M059J (cell line): ENCODE measurements at places on chromosomes 1 and 21. TPM values are rescaled to one million over a fixed set of nuclear protein-coding genes. Genes with fewer than 3 reads are reported as not detected.

DNA sequence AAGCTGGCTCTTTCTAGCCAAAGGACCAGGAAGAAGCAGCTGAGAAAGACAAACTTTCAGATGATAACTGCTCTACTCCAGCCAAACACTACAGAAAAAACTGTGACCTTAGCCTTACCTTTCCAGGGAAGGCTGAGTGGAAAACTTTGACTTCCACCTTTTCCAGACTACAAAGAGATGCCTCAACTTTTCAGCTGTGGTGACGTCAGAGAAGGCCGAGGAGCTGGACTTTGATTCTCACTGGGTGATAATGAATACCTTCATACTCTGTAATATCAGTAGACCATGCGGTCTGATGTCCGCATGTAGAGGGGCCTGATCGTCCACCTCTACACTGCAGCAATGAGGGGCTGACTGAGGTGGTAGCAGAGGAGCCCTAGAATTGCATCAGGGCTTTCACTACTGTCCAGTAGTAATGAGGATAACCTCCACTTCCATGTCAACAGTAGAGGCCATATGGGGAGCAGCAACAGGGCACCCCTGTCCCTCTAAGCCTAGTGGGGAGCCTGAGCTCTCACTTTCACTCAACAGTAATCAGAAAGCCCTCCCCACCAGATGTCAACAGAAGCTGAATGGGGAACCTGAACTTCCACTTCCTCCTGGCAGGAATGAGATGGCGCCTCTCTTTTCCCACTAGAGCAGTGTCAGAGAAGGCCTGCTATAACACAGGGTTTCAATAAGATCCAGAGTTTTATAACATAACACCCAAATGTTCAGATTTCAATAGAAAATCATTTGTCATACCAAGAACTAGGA, 28.4 kb upstream of the PADI1 start:
- no peak for DNase-seq

GRCh38 chr1:232183266-232183800, 446.6 kb downstream of the SIPA1L2 start:
- no peak for DNase-seq

Gene SLC16A4
- total RNA-seq: 30.0 and 47.6 TPM in 2 replicates

DNA sequence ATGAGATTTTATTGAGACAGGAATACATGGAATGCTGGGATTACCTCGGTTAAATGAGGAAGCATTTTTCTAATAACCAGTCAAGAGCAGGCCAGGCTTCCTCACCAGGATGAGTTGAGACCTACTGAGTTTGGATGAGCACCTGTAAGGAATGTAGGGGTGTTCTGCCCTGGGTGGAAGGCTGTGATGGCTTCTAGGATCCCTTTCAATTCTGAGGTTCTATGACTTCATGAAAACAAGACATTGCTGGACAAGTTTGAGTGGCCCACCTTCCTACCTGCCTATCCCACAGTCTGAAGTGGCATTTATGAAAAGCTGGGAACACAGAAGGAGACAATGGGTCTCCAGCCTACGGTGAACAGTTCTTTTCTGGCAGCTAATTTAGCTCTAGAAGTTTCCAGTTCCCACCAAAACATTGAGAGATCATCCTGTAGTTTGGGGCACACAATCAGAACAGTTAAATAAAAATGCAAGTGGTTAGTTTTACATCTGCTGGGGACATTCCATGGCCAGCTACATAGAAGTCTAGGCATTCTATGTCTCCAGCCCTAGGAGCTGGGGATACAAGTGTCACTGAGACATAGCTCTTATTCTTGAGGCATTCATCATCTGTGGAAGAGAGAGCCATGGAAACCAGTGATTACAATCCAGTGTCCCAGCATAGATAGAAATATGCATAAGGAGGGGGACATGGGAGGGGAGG, 51.3 kb upstream of the TSPAN2 start:
- DNase-seq: no peak

DNA sequence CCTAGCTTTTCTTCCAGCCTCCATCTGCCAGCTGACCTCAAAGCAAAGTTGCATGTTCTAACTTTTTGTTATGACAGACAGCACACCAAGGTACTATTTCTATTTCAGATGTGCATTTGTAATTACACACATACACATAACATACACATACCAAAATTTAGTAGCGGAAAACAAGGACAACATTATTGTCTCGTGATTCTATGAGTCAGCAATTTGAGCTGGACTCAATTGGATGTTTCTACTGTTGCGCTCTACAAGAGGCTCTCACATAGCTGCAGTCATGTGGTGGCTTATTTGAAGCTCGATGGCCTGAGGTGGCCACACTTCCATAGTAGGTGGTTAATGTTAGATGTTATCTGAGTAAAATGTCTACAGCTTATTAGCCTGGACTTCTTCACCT, 1010.1 kb upstream of the B3GALT2 start:
- DNase-seq: no peak

DNA sequence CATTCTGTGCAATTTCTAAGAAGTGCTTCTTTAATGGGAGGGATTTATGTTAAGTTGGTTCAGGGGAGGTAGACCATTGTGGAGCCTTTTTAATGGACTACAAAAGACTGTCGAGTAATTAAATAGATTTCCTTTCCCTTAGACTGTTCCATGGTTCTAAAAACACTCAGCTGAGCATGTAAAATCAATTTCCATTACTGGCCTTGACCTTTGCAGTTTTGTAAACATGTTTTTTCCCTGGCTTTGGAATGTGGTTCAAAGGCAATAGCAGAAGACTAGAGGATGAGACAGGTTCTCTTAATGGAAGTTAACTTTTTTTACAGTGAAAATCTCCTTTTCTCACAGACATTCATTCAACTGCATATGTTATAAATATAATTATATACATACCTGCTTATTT, 37.6 kb upstream of the BTG3 start:
- no peak for DNase-seq

Gene BRWD1
- total RNA-seq: 27.8 and 39.5 TPM in 2 replicates

DNA sequence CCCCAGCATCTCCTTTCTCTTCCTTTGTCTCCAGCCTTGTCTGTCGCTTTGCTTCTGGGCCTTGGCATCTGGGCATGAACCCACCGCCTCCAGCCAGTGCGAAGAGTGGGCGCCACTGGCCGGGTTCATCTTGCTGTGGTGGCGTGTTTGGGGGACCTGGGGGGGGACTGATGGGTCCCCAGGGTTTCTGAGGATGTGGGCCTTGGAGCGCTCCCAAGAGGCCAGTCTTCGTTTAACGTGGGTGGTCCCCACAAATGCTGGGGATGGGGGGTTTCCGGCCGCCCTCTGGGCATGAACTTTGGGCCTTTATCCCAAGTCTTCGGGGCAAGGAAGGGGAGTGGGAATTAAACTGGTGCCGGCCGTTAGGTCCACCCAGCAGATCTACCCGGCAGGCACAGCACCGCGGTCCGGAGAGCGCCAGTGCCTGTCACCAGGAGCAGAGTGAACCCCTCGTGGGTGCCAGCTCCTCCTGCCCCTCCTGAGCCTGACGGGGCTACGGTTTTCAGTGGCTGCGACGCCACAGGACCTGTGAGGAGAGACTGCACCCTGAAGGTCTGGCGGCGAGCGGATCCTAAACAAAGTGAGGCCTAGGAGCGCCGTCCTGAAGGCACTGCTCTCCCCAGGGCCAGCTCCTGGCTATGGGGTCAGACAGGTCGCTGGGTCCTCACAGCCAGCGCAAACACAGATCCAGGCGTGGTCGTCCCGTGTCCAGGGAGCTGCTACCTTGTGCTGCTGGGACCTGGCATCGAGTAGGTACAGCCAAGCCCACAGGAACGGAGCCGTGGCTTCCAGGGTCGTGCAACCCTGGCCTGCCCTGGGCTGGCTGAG, 12.1 kb upstream of the C1orf174 start:
- DNase-seq: no peak

GRCh38 chr21:39630827-39631226, 18.1 kb downstream of the B3GALT5 start:
- peak; percentile 62 for DNase-seq

Gene KCNE1
- 0.32 TPM in 1 of 2 replicates, not detected in the other for total RNA-seq

DNA sequence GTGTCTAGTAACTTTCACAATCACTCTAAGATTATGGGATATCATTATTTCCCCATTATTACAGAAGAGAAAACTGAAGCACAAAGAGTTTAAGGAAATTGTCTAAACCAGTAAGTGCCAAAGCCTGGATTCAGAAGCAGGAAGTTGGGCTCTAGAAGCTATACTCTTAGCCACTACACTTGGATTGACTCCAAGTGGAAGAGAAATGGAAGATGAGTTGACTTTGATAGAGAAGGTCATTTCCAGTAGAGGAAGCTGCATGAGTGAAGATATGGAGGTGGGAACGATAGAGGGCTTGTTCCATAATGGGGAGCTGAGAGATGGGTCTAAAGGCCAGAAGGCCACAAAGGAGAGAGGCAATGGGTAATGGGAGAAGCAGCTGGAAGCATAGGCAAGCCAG, 11.7 kb upstream of the TDRD10 start:
- DNase-seq: no peak

DNA sequence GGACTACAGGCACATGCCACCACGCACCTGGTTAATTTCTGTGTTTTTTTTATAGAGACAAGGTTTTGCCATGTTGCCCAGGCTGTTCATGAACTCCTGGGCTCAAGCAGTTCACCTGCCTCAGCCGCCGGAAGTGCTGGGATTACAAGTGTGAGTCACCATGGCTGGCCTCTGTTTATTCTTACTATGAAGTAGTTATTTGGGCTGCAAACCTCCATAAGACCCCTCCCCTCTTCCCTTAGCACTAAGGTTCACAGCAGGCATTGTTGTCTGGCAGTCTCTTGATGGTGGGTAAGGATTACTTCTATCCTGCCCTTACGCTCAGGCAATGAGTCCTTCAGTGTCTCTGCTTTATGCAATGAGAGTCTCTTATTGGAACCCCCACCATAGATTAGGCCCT, 51.8 kb downstream of the ANGPTL1 start:
- DNase-seq: peak; percentile 52

DNA sequence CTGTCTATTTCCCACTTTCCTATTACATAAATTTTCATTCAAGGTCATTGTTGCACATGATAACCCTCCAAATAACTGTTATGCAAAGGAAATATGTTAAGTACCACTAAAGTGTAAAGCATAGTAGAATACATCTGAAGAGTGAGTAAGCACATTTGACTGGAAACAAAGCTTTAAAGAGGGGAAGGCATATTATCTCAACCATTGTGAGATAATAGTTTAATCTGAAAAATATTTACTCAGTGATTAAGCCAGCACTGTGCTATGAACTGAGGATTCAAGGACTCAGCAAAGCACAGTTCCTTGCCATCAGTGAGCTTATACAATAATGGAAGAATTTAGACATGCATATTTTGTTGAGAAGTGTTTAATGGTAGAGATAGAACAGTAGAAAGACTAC, 127.4 kb downstream of the HMCN1 start:
- DNase-seq: peak; percentile 12

Gene COL6A1
- 147 and 271 TPM in 2 replicates for total RNA-seq

DNA sequence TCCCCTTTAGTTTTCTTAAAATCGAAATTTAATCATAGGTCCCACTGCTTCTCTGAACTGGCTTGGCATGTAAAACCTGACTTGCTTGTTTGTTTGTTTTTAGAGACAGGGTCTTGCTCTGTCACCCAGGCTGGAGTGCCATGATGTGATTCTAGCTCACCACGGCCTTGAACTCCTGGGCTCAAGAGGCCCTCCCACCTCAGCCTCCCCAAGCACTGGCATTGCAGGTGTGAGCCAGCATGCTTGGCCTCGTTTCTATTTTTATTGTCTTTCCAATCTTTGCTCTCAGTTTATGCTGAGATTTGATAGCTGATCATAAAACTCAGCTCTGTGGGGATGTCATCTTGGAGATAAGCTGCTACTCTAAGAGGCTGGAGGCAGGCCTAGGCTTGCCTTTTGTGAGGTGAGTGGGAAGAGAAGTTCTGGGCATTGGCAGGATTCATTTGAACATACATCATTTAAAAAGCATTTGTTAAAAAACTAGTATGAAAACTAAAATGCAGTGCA, 51.5 kb upstream of the GCLM start:
- no peak for DNase-seq

- DNase-seq: peak; percentile 93
Measured at GRCh38 chr1:99766378-99766800, at the start of gene FRRS1. Gene FRRS1 (minus strand): TSS chr1:99766635. CDS start chr1:99748768, 17,867 bp downstream.
